ENCODE measurements at places on chromosomes 5 and 9.

- DNase-seq: peak; percentile 37
Measured at GRCh38 chr5:41087461-41087860, 16.3 kb upstream of the MROH2B start.

DNA sequence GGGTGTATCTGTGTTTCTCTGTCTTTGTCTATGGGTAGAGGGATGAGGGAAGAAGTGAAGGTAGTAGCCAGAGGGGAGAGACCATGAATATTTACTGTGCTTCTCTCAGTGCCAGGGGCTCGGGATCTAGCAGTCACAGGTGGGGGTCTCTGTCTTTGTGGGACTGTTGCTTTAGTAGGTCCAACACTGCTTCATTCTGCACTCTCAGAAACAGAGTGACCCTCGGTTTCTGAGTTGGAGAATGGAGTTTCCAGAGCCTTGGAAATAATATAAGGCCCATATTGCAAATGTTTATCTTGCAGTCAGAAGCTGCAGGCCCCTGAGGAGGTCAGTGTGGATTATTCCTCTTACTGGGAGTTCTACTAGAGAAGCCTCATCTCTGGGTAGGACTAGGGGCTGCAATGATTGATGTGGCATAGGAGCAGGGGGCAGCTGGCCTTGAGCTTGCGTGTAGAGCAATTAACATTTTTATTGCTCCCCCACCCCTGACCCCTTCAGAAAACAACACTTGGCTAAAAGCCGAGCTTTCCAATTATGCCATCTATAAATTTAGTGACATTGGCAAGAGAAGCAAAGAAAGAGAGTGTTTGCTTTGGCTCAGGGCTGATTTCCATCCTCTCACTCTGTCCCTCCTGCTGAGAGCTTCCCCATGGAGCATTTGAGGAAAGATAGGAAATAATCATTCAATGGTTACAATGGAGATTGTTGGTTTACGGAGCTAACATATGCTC is 55.0 kb upstream of the TRPC7 start:
- no peak for DNase-seq

DNA sequence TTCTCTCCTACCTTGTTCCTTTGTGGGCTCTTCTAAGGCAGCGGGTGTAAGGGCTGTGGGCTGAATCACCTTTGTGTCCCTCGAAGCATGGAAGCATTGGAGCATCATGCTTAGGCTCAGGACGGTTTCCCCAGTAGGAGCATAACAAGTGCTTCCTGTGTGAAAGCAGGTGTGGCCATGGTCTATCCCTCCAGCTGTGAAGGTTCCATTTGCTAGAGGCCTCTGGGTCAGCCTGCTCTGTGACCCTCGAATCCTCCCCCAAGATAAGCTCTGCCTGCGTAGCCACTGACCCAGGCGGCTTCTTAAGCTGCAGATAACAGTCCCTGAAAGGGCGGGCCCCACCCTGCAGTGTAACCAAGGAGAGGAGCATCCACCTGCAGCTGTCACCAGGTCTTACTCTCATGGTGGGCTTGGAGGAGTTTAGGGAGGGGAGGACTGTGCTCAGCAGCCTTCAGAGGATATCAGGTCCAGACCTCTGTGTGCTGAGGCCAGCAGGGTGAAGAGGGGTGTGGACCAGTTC is 8.4 kb upstream of the NDST1 start:
- no peak for DNase-seq

DNA sequence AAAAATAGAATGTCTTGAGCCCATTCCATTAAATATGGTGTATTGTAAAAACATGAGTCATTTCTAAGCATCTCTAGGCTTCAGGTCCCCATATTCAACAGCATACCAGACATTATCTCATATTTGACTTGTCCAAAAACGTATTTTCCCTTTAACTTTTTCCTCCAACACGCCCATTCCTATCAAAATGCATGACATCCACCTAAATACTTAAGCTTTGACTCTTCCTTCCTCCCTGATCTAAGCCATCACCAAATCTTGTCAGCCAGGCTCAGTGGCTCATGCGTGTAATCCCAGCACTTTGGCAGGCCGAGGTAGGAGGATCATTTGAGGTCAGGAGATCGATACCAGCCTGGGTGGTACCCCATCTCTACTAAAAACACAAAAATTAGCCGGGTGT is 23.9 kb downstream of the VCP start:
- no peak for DNase-seq

GRCh38 chr5:137708796-137709559 is 26.9 kb downstream of the KLHL3 start:
- DNase-seq: no peak

- no peak for DNase-seq
Measured at GRCh38 chr5:143606043-143606752, 202.7 kb upstream of the NR3C1 start.

- DNase-seq: peak; percentile 93
Measured at GRCh38 chr9:38026021-38026809, 42.8 kb downstream of the SHB start.

DNA sequence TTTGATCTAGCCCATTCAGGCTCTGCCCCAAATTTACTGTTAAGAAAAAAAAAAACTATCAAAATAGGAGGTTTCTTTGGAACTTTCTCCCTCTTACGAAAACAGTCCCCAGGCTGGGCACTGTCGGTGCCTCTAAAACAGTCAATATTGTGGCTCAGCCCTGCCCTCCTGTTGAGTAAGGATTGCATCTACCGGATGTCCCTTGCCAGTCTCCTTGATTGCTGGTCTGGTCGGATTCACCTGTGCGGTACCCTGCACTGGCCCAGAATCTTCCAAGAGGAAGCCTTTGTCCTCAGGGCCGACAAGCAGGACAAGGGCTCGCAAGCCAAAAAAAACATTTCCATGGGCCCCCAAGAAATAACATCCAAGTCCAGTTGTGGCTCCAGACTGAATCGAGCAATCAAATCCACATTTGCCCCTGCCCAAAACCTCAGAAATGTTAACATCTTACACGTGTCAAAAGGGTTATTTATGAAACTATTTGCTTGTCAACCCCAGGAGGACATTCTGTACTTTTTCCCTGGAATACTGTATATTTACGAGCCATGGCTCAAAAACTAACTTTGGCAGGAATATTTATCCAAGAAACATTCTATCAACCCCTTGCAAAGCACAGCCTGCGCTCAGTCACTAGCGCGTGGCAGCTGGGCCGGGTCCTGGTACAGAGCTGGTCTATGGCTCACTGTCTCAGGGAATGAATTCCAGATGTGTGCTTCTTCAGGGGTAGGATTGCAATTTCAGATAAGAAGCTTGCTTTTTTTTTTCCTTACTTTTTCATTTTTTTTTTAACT is 129.2 kb upstream of the ADRA1B start:
- no peak for DNase-seq

DNA sequence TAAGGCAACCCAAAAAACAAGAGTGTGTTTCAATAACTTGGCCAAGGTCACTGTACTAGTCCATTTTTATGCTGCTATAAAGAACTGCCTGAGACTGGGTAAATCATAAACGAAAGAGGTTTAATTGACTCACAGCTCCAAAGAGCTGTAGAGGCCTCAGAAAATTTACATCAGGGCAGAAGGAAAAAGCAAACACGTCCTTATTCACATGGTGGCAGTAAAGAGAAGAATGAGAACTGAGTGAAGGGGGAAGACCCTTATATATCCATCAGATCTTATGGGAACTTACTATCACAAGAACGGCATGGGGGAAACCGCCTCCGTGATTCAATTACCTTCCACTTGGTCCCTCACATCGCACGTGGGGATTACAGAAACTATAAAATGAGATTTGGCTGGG is 64.3 kb upstream of the CAMK4 start:
- no peak for DNase-seq

DNA sequence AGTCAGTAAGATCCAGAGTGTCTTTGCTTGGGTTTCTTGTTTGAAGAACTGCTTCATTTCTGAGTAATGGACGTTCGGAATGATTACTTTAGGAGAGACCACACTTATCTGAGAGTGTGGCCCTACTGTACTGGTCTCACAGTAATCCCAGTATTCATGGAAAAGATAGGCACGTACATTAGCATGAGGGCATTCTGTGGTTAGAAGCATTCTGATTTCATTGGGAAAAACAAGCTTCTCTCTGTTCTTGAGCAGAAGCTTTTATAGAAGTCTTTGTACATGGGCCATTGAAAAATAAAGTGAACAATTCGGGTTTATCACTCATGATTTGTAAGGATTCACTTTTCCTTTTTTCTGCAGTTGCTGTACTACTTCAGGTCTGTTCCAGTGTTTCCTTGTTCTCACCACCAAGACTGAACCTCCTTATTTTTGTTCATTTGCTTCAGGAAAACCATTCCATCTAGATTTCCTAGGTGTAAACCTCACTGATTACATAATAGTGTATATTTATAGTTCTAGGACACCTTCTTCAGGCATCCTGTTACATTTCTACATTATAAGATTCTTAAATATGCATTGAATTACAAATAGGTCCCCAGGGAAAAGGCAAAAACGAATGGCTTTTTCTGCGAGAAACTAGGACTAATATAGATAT is 10.1 kb downstream of the TGFBR1 start:
- DNase-seq: no peak

GRCh38 chr5:11177999-11178711 is 417.1 kb upstream of the DAP start:
- no peak for DNase-seq

DNA sequence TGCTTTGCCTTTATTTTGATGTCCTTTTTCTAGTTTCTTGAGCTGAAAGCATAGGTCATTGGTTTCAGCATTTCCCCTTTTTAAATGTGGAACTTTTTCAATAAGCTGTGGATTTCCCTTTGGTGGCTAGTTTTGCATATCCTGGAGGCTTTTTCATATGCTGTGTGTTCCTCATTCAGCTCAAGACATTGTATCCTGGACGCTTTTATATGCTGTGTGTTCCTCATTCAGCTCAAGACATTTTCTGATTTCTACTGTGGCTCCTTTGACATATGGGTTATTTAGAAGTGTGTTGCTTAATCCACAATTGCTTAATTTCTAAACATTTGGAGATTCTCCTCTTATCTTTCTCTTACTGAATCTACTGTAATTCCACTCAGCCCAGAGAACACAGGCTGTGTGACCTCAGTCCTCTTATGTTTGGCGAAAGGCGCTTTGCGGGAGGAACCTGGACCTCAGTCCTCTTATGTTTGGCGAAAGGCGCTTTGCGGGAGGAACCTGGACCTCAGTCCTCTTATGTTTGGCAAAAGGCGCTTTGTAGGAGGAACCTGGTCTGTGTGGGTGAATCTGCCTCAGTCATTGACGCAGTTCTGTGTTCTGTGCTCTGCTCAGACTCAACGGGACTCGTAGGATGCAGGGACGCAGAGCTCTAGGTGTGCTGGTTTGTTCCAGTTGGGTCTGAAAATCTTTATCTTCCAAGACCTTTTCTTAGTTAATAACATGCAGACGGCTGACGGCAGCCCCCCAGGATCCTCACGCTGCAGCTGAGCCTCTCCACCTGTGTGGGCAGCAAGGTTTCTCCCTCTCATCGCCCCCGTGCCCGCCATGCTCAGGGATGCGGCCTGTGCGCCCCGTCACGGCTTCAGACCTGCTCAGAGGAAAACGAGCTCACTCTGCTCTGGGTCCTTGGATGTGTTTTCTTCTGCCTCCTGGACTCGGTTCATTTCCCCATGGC is 6.0 kb upstream of the SLC9A3 start:
- no peak for DNase-seq

GRCh38 chr9:68995776-68996175 is 18.1 kb downstream of the PRKACG start:
- DNase-seq: no peak

DNA sequence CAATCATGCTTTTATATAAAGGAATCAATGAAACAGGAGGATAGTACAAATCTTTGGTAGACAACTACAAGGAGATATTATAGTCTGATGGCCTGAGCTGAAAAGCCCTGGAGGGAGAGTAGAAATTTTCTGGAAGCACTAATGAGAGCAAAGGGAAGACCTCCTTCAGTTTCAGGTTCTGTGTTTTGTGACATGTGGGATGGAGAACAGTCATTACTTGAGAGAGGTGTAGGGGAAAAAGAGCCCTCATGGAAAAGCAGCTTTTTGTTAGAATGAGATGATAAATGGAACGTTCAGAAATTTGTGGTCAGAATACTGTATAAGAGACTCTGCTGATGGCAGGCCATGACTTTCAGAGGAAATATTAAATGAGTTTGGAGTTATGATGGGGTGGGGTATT is 360.6 kb upstream of the MEF2C start:
- no peak for DNase-seq

- no peak for DNase-seq
Measured at GRCh38 chr5:80629281-80629680, 25.2 kb upstream of the MSH3 start.

DNA sequence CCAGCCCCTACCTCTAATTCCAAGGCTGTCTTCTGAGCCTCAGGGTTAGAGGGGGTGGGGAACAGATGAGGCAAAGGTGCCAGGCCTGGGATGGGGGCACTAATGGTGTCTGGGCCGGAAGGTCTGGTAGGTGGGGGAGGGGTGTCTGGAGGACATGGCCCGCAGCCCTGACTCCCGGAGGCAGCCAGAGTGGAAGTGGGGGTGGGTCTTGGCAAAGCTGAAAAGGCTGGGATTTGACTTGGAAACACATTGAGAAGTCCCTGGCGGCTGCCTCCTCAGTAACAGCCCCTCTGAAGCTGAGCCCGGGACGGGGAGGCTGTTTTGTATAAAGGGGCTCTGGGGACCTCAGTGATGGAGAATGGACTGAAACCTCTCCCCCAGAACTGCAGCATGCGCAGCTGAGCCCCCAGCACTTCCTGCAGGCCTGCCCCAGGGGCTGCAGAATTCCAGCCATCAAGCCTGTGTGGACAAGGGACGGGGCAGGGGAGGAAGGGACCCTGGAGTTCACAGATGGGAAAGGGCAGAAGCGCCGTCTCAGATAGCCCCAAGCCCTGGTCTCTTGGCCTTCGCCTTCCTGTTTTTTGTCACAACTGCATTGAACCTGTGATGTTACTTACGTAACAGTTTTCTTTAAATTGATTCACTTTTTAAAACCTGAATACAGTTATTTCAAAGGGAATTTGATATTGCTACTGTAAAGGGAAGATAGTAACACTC is 49.3 kb upstream of the SYNPO start:
- DNase-seq: no peak

DNA sequence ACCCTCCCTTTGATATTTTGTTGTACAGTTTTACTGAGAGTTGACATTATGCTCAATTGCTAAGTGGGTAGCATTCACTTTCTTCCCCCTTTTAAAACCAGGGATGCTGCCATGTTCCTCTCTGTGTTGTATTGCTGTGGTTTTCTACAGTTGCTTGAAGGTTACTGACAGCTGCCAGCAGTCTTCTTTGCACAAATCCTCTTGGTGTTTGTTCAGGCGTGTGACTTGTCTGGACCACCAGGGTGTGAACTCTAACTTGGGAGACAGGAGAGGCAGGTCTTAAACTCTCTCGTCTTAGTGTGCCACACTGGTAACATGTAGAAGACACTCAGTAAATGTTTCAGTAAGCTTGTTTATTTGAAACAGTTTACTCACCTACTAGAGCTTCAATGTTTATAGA is 25.1 kb downstream of the SLC44A1 start:
- no peak for DNase-seq

DNA sequence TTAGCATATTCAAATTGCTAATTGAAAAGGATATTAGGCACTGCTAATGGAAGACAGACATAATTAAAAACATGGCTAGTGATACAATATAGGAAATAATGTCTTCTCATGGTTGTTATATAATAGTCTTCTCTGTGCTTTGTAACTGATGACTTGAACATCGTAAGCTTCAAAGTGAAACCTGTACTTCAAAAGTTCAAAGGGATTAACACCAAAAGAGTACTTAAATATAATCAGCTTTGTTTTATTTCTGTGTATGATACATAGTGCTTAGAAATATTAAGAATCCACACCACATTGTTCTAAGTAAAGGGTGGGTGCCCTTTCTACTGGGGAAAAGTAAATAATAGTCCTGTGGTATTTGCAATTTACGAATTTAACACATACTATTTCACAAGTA is 75.4 kb upstream of the ITGA1 start:
- DNase-seq: no peak

GRCh38 chr9:16775330-16775729 is 95.1 kb downstream of the BNC2 start:
- no peak for DNase-seq

GRCh38 chr9:127388037-127388855 is 8.7 kb upstream of the SLC2A8 start:
- DNase-seq: peak; percentile 84
